ENCODE measurements at places on chromosomes 3 and 15. TPM values are rescaled to one million over a fixed set of nuclear protein-coding genes. Genes with fewer than 3 reads are reported as not detected.

DNA sequence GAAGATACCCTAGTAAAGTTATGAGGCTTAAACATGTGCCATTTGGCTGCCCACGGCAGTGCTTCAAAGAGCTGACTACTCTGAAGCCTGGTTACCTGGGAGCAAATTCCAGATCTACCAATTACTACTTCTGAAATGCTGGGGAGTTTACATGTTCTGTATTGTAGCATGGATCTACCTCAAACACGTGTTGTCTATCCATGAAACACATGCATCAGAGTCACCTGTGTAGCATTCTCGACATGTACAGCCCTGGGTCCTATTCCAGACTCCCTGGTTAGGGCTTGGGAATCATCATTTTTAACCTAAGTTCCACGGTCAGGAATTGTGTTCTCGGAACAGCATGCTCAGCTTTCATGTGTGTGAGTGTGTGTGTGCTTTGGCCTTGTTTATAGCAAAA is 599.3 kb upstream of the MDFIC2 start:
- no peak for DNase-seq

GRCh38 chr3:195084746-195085145 is 186.2 kb downstream of the XXYLT1 start:
- no peak for DNase-seq

DNA sequence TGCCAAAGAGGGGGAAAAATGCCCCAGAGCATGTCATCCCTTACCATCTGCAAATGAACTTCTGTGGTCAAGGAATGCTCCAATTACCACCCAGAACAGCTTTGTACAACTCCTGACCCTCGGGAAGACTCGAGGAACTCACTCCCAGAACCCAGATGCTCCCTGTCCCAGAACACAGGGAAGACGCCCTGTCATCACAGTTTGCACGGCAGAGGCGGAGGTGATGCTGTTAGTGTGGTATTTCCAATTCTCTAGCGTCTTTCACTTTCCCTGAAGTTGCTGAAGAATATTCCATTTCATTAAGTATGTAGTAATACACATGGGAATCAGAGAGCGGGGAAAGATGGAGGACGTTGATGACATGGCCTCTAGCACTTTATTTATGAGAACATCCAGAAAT is 193.7 kb downstream of the TIGIT start:
- DNase-seq = no peak

GRCh38 chr3:89360156-89360555 is 252.7 kb downstream of the EPHA3 start:
- DNase-seq = no peak

- no peak for DNase-seq
These were observed 26.7 kb downstream of the NRROS start for GRCh38 chr3:196666001-196666867.

GRCh38 chr3:194773771-194774455 is 88.2 kb downstream of the FAM43A start:
- no peak for DNase-seq

- no peak for DNase-seq
These were observed 5.9 kb downstream of the USP3 start for GRCh38 chr15:63509955-63510940.

The APEH gene
- 152 TPM for total RNA-seq

Data from ureter (tissue), 1 donor.